HFF-Myc (cell line): ENCODE measurements at places on chromosomes 12 and 14.

DNA sequence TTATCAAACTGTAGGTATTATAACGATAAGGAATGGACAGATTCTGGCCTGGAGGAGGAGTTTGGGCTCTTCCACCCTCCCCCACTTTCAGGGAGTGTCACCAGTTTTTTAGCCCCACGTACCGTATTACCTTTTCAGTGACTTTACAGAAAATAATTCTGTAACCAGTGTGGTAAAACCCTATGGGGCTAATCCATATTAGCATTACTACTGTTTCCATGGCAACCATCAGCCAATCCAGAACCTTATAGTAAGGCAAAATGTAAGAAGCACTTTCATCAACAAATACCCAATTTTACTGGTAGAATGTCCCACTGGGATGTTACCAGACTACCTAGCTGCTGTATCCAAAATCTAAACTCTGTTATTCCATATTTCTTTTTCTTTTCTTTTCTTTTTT lies 50.7 kb downstream of the BICDL1 start:
- no peak for DNase-seq

GRCh38 chr12:122423258-122424165 lies 1.0 kb upstream of the CLIP1 start:
- DNase-seq = no peak

DNA sequence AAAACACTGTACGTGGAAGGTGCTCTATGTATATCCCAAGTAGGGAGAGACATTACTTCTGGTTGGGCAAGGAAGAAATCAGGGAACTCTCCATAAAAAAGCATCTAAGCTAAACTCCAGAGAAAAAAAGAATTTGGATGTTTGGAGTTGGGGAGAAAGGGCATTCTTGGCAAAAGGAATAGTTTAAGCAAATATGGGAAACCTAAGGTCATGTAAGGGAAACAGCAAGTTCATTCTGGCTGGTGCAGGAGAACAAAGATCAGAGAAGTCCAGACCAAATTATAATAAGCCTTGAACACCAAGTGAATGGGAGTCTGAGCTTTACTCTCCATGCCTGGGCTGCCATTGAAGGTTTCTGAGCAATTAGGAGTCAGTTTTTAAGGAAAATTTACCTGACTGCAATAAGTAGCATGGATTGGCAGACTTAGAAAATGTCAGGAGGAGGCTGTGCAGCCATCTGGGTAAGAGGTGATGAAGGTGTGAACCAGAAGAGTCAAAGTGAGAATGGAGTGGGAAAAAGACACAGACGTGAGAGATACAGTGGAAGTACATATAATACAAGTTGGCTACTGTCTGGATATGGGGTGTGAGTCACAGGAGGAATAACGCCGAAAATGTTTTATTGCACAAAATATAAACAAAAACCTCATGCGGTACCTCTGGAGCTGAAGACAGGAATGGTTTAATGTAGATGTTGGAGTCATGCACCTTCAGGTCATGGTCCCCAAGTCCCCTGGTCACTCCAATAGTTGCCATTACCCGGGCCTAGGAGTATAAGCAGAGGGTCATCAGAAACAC lies 222.6 kb downstream of the MON2 start:
- no peak for DNase-seq

DNA sequence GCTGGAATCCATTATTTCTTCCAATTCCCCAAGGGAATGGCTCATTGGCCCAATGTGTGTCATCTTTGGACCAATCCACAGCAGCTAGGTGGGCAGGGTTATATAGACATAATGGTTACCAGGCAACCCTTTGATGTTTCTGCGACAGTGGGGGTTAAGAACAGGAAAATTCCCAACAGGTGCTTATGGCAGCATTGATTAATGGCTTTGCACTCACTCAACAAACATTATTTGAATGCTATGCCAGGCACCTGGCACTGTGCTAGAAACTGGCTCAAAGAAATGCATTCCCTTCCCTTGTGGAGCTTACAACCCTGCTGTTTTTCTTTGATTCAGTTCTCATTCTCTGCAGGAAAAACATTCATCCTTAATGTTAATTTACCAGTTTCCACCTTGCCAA lies 1221.0 kb downstream of the AACS start:
- no peak for DNase-seq

DNA sequence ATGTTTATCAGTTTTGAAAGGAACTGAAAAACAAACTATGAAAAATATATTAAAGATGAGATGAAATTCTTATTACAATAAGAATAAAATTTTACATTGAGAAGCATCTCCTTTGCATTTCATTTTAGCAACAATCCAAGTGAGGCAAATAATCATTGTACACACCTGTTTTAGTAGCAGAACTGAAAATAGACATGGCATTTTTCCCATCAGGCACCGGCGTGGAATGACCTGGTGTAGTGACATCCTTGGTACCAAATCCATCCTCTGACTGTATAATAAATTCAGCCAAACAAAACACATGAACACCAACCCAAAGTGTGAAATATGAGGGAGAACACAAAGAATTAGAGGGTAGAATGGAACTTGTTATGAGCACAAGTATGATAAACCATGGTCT lies 271.4 kb downstream of the MED13L start:
- no peak for DNase-seq

- DNase-seq = no peak
Measured at GRCh38 chr12:68559246-68559645, 51.5 kb upstream of the RAP1B start.
